Stimulated activated CD8-positive, alpha-beta memory T cell treated with anti-CD3 and anti-CD28 coated beads, Interleukin-2, amount 100 ng/mL, for 1 hour (primary cell): ENCODE measurements at places on chromosomes 1 and 21.

DNA sequence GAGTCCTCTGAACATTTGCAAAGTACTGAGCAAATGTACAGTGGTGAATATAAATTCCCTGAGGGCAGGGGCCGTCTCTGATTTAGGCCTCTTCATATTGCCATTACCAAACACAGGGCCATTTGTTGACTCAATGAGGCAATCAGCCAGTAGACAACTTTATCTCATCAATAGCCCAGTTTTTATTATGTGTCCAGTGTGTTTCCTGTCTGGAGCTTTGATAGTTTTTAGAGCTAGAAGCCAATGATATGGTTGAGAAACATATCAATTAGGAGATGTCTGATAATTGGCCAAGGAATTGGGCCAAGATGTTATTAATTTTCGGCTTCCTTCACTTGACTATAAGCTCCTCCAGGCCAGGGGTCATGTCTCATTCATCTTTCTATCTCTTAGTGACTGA is 163.0 kb downstream of the ROR1 start:
- DNase-seq = no peak

DNA sequence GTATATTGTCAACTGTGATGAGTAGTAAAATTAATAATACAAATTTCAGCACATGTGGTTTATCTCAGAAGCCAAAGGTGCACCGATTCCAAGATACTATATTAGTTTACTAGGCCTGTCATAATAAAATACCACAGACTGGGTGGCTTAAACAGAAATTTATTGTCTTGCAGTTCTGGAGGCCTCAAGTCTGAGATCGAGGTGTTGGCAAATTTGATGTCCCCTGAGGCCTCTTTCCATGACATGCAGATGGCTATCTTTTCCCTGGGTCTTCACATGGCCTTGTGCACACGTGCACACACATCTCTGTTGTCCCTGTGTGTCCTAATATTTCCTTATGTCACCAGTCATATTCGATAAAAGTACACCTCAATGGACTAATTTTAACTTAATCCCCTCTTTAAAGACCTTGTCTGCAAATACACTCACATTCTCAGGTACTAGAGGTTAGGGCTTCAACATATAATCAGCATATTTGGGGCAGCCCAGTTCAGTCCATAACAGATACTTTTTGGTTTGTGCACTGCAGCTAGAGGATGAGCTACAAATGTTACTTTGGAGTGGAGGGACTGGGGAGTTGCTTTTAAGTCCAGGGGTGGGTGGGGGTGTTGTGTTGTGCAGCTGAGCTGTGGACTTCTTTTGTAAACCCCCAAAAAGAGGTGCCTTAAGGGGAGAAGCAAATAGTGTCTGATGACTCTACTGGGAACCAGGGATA is 21.4 kb downstream of the TSNAX start:
- DNase-seq = no peak

GRCh38 chr1:30782361-30783255 is 25.0 kb upstream of the LAPTM5 start:
- DNase-seq = peak; percentile 52

GRCh38 chr21:18191139-18191538 is 53.5 kb upstream of the CHODL start:
- no peak for DNase-seq

GRCh38 chr1:208544053-208544452 is 299.9 kb upstream of the PLXNA2 start:
- DNase-seq = no peak
